MG63 (cell line): ENCODE measurements at places on chromosomes 16 and 17. TPM values are rescaled to one million over a fixed set of nuclear protein-coding genes. Genes with fewer than 3 reads are reported as not detected.

AANAT gene
- not detected in 2 replicates for total RNA-seq

TMC5 gene
- total RNA-seq = not detected in 2 replicates

KRT28 gene
- not detected in 2 replicates for total RNA-seq

FADS6 gene
- not detected in 2 replicates for total RNA-seq

CNGB1 gene
- not detected in 2 replicates for total RNA-seq

TSPOAP1 gene
- total RNA-seq = 7.0 and 31.1 TPM in 2 replicates

COX6A2 gene
- total RNA-seq = not detected in 2 replicates

FBXL16 gene
- total RNA-seq = 0.16 and 0.67 TPM in 2 replicates

SLC38A8 gene
- not detected in 2 replicates for total RNA-seq

PRKCB gene
- 0.02 TPM in 1 of 2 replicates, not detected in the other for total RNA-seq

SLC13A2 gene
- total RNA-seq = not detected in 2 replicates

GDPD1 gene
- total RNA-seq = not detected in 2 replicates

KCNJ18 gene
- not detected in 2 replicates for total RNA-seq

CES5A gene
- total RNA-seq = not detected in 2 replicates

GJC1 gene
- total RNA-seq = 15.4 and 60.0 TPM in 2 replicates

TERB1 gene
- not detected in 2 replicates for total RNA-seq

CAPNS2 gene
- not detected in 2 replicates for total RNA-seq

QPRT gene
- 0.36 and 0.64 TPM in 2 replicates for total RNA-seq

PERCC1 gene
- not detected in 2 replicates for total RNA-seq

SEC14L5 gene
- not detected in 2 replicates for total RNA-seq

ASPHD1 gene
- total RNA-seq = 48.3 and 73.0 TPM in 2 replicates

FOXC2 gene
- 4.6 and 7.1 TPM in 2 replicates for total RNA-seq

CA7 gene
- total RNA-seq = not detected in 2 replicates

SERPINF2 gene
- total RNA-seq = not detected in 2 replicates

DHRS7C gene
- not detected in 2 replicates for total RNA-seq

KRT25 gene
- not detected in 2 replicates for total RNA-seq

HES7 gene
- total RNA-seq = not detected in 2 replicates

RNF40 gene
- 116 and 127 TPM in 2 replicates for total RNA-seq

MAFG gene
- 11.8 and 14.9 TPM in 2 replicates for total RNA-seq

CLEC18C gene
- total RNA-seq = 0.16 TPM in 1 of 2 replicates, not detected in the other

CACNG5 gene
- not detected in 2 replicates for total RNA-seq

GGT6 gene
- not detected in 2 replicates for total RNA-seq

PIK3R5 gene
- not detected in 2 replicates for total RNA-seq

APPBP2 gene
- total RNA-seq = 18.0 and 56.4 TPM in 2 replicates

PER1 gene
- total RNA-seq = 1.3 and 7.9 TPM in 2 replicates

KRTAP4-1 gene
- not detected in 2 replicates for total RNA-seq

RHBDF1 gene
- 4.2 and 12.0 TPM in 2 replicates for total RNA-seq
